ENCODE measurements at places on chromosomes 12 and 14.

- no peak for DNase-seq
Measured at GRCh38 chr14:44895716-44896115, 66.0 kb downstream of the KLHL28 start.

DNA sequence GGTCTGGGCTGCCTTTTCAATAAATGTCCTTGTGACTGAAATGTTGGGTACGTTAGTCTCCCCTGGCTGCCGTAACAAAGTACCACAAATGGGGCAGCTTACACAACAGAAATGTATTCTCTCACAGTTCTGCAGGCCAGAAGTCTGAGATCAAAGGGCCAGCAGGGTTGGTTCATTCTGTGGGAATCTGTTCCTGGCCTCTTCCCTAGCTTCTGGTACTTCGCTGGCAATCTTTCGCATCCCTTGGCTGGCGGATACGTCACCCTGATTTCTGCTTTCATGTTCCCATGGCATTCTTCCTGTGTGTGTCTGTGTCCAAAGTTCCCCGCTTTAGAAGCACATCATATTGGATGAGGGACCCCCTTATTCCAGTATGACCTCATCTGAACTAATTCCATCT, 95.8 kb upstream of the NCOR2 start:
- no peak for DNase-seq

- no peak for DNase-seq
Measured at GRCh38 chr12:92442782-92443181, 260.0 kb upstream of the PLEKHG7 start.

DNA sequence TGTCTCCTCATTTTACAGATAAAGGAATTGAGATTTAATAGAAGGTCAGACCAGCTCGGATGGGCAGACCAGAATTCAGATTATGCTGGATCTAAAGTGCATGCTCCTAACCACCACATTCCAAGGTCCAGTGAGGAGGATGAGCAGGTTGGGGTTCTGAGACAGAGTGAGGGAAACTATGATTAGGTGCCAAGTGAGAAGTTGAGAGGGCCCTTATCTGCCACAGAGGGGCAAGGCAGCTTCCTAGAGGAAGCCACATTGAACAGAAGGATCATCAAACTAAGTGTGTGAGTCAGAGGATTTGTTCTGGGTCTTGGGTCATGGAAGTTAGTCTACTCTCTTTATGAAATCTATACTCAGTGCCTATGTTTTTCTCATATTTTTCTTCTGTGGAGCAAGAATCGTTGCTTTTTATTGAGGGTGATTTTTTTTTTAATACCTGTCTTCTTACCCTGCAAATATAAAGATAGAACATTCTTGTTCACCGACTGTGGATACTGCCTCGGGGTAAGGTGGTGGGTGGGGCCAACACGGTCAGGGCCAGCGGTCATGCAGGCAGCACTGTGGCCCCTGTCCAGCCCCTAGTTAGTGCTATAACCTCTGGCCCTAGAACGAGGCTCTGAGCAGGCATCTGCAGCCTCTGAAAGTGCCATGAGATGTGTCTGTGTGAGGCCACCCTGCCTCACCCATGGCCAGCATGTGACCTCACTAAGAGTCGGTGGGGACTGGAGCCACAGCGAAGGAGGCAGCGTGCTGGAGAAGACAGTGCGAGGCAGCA, 55.6 kb upstream of the PTHLH start:
- no peak for DNase-seq

DNA sequence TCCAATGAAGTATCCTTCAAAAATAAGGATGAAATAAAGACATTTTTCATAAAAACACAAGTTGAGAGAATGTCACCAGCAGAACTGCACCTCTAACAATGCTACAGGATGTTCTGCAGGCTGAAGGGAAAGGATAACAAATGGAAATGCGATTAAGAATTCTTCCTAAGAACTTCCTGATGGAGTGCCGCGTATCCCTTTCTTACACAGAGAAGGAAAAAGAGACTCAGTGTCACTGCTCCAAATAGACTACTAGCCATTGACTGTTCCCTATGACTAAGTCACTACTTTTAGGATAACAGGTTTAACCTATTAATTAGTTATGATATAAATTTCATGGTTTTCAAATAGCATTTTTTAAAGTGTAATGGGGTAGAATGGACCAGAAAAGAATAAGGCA, 3.2 kb downstream of the ANO2 start:
- DNase-seq = no peak

DNA sequence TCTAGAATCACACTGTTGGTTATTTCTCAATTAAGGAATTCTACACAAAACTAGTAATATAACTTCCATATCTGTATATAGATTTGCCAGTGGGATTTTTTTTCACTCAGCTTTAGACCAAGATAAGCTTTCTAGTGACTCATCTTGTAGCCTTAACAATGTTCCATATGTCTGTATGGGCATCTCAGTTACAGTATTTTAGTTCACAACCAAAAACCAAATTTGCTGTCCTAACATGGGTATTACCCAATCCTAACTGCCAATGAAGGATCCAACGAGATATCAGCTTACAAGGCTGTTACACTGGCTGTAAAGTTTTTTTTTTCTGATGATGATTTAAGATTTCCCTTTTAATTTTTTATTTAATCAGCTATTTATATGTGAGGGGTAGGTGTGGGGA, 31.5 kb upstream of the KRR1 start:
- no peak for DNase-seq

- peak; percentile 10 for DNase-seq
Measured at GRCh38 chr12:109020796-109021380, at the start of gene SVOP. SVOP (minus strand) TSS chr12:109021068; CDS start chr12:109020868, 200 bp downstream.

DNA sequence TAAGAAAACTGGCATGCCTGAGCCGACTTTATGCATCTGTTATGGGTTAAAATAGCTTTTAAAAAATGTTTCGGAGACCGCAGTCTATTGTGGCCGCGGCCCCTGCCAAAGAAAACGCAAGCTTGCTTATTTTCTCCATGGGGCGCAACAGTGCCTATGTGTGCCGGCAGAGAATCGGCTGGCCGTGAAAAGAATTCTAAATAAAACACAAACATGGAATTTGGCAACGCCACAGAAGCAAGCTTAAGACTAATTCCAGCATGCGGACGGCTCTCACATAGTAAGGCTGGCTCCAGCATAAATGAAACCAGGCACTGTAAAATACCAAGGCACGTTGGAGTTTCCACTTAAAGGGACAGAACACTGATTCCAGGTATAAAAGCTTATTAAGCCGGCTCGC, 56.7 kb downstream of the BCL11B start:
- DNase-seq = no peak

DNA sequence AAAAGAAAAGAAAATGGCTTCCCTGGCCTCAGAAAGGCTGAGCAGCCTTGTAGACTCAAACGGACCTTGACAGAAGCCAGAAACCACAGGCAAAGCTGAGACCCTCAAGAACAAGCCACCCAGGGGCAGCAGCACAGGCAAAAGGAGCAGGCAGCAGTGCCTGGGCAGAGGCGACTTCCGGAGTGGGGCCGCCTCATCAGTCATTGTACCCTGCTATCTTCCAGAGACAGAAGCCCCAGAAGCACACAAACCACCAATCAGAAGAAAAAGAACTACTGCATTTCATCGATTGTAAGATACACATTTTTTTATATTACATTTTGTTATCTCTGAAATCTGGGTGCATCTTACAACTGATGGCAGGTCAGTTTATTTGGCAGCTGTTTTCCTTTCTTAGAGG, 58.2 kb upstream of the ZFP36L1 start:
- DNase-seq = no peak

GRCh38 chr12:101455685-101456084, 19.5 kb upstream of the SPIC start:
- no peak for DNase-seq

DNA sequence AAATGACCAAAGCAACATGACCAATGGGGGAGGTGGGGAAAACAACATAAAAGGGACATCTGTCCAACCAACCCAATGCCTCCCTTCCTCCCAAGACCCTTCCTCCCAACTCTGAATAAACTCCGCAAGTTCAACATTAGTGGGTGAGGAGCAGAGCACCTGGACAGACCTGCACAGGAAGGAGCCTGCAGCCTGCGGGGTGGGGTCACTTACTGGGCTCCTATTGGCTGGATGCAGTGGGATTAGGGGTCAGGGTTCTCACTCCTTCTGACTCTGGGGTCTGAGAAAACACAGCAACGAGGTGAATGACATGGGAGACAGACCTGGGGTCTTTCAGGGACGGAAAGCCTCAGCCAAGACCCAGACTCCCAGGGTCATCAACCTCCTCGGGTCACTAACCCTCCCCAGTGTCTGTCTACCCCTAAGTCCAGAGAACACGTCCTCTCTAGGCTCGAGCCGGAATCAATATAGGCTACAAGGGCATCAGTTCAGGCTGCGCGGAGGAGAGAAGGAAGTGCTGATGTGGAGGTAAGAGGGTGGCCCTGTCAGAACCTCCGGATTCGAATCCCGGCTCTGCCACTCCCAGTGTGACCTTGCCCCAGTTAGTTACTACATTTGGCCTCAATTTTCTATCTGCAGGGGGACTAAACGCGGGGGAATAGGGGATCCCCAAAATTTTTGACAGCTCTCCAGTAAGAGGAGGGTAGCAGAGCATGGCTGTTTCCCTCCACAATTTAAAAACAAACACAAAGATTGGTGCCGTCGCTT, 860 bp downstream of the NDRG2 start:
- DNase-seq = no peak

- no peak for DNase-seq
Measured at GRCh38 chr14:91405724-91406435, 11.7 kb downstream of the CCDC88C start.

GRCh38 chr14:75182821-75183220, 6.4 kb upstream of the TMED10 start:
- no peak for DNase-seq

DNA sequence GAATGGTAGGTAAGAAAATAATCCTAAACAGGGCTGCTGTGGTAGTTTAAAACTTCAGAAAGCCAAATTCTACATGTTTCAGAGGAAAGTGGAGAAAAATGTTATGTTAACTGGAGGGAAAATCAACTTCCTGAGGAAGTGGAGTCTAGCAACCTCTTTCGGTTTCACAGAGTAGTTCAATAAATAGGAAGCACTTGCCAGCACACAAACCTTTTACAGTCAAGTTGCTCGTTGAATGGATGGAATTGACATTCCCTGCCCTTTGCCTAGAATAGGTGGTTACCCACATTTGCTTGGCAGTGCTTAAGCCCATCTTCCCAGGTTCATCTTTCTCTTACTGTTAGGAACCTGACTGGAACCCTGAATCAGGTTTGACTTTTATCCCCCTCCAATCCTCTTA, 15.9 kb downstream of the ANKRD13A start:
- no peak for DNase-seq

- DNase-seq = no peak
Measured at GRCh38 chr12:14988035-14988434, 15.2 kb downstream of the PDE6H start.

GRCh38 chr14:55701638-55702037, 121.6 kb downstream of the KTN1 start:
- no peak for DNase-seq

- DNase-seq = no peak
Measured at GRCh38 chr12:13347241-13348043, 150.9 kb downstream of the EMP1 start.

DNA sequence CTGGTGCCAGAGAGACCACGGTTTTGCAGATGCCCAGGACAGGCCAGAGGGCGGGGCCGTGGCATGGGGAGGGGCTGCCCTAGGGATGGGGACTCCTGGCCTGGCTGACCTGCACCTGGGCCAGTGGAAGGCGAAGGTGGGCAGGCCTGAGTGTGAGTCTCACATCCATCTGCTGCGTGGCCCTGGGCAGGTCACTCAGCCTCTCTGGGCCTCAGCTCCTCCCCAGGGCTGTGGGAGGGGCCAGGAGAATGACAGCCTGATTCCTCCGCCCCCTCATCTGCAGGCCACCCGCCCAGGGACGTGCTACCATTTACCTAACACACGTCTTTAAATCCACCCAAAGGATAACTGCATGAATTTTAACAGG, 90.9 kb downstream of the GALNT9 start:
- no peak for DNase-seq

DNA sequence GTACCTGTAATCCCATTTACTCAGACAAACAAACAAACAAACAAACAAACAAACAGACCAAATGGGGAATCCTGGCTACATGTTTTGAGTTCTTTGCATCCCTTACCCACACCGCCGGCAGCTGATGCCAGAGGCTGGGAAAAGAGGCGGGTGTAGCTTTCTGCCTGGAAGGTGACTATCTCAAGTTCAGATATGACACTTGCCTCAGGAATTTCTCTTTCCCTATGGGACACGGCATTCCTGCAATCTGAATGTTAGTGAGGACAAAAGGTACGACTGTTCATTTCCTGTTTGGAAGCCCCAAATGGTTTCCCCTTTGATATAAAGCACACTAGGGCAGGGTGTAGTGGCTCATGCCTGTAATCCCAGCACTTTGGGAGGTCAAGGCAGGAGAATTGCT, 2.9 kb downstream of the MYL2 start:
- DNase-seq = no peak

Measured in activated T-helper 2 cell treated with anti-CD3 and anti-CD28 coated beads, Interferon-gamma antibody, Interleukin-2, Interleukin-4, amounts not matched to agents 10 μg/mL and 5 μg/mL and 100 μg/mL, durations not matched to agents 14 hours and 24 hours and 36 hours (primary cell).